ENCODE measurements at places on chromosomes 16 and 17.

DNA sequence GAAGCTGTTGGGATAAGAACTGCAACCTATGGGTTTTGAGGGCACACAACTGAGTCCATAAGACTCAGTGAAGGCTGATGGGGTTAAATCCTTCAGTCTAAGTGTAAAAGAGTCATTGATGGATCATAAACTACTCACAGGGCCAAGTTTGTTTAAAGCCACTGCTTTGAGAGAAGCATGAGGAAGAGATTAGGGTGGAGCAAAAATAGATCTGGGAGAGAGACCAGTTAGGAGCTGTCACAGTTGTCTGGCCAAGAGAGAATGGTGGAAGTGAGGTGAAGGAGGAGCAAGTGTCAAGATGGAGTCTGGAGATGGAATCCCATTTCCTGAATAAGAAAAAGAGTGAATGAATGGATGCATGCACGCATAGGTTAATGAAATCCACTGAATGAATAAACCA, 379.1 kb upstream of the CDH11 start:
- no peak for ATAC-seq

- no peak for ATAC-seq
These were observed 137.4 kb downstream of the NPIPB5 start for GRCh38 chr16:22648141-22648540.

- no peak for ATAC-seq
These were observed 75.2 kb downstream of the TANC2 start for GRCh38 chr17:63041251-63041650.

- ATAC-seq: no peak
These were observed 114.3 kb downstream of the NPIPB5 start for GRCh38 chr16:22624800-22625533.

DNA sequence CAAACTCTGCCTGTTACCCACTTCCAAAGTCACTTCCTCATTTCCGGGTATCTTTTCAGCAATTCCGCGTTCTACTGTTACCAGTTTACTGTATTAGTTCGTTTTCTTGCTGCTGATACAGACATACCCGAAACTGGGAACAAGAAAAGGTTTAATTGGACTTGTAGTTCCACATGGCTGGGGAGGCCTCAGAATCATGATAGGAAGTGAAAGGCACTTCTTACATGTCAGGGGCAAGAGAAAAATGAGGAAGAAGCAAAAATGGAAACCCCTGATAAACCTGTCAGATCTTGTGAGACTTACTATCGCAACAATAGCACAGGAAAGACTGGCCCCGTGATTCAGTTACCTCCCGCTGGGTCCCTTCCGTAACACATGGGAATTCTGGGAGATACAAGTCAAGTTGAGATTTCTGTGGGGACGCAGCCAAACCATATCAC, 30.9 kb downstream of the PAFAH1B1 start:
- no peak for ATAC-seq

GRCh38 chr16:55933038-55933437, 57.9 kb upstream of the CES5A start:
- ATAC-seq: no peak

DNA sequence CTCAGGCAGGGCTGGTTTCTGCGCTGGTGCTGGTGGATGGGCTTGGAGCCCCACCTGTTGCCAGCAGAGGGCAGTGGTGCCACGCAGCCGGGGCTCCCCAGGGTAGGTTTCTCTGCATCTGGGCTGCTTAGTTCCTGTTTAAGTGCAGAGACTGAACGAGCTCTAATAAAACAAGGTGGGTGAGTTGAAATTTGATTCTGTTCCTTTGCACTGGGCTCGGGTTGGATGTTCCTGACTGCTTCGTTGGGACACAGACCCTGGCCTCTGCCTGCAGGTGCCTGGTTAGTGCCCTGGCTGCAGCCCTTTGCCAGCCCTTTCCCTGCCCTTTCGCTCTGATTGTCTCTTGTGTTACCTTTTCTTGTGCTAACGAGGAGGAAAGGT, 30.0 kb downstream of the TBCD start:
- ATAC-seq: peak; percentile 99

DNA sequence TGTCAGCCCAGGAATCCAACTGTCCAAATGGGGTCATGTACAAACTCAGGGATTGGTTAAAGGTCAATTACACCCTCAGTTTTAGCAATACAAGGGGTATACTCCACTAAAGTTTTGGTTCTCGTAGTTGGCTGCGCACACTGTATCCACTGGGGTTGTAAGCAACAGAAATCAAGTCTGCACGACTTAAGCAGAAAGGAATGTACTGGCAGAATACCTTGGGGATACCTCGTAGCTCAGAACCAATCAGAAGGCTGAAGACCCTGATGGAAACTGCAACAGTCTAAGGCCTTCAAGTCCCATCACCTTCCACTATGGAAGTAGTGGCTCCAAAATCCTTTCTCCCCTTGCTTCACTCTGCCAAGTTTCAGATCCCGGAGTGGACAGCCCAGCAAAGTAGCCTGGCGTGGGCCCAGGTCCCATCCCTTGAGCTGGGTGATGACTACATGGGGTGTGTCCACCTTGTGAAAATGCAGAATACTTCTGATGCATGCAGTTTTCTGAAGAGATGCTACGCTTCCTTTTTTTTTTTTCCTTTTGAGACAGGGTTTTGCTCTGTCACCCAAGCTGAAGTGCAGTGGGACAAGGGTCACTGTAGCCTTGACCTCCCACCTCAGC, 21.1 kb upstream of the RPH3AL start:
- ATAC-seq: no peak

- ATAC-seq: no peak
These were observed 100.6 kb downstream of the PITPNC1 start for GRCh38 chr17:67477687-67478086.

GRCh38 chr17:27756467-27757371, 43.6 kb downstream of the NOS2 start:
- peak; percentile 71 for ATAC-seq

- ATAC-seq: no peak
These were observed 20.4 kb downstream of the CDH3 start for GRCh38 chr16:68665501-68665900.

DNA sequence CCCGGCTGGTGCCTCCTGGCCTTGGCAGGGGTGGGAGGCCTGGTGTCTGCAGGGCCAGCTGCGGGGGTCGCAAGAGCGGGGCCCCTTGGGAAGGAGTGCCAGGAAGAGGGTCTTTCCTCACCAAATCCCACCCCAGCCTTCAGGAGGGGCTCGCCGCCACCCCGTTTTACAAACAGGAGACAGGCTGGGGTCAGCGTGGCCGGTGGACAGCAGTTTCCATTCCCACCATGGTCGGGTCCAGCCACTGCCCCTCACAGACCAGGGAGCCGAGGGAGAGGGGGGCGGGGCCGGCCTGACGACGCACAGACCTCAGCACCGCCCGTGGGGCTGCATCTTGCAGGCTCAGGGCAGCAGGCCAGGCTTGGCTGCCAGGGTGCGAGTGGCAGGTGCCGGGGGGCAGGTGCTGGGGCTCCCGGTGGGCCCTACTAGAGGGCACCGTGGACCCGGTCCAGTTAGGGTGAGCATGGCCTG, 7.6 kb downstream of the CBFA2T3 start:
- ATAC-seq: no peak

DNA sequence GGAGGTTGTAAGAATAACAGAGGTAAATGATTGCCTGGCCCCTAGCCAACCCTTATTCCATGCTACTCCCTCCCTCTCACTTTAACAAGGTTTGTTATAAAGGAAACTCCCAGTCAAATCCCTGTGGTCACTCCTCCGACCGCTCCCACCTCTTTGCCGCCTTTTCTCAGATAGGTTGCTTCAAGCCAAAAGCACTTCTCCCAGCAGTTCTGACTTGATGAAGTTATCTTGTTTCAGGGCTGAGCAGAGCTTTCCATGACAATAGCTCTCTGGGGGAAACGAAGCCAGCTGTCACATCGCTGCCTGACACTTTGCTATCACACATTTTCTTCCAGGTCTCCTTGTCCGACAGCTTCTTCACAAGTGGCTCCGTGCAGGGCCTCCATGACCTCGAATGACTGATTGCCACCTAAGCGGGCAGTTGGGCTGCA, 278.6 kb downstream of the HAPSTR1 start:
- ATAC-seq: no peak

DNA sequence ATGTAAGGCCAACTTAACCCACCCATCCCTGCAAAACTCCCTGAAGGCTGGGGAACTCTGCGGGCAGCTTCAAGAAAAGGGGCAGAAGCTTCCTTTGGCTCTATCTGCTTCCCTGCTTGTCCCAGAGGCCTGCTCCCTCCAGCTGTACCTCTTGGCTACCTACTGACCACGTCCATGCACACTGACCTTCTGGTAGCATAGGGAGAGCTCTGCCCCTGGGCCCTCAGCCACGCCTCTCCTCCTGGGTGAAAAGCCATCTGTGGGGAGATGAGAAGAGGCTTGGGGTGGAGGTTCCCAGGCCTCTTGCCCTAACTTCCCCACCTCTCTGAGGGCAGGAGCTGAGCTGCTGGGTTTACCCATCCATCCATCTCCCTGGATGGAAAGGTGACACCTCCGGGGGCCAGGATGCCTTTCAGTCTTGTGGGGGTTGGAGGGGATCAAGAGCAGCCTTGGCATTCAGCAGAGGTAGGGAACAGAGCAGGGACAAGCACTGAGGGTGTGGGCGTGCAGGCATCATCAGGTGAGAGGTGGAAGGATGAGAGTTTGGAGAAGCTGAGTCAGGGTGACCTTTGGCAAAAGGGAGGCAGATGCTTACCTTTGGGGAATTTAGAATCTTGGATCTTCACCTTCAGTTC, 23.4 kb upstream of the MFSD6L start:
- ATAC-seq: no peak
